ENCODE measurements at places on chromosomes 13 and 19.

DNA sequence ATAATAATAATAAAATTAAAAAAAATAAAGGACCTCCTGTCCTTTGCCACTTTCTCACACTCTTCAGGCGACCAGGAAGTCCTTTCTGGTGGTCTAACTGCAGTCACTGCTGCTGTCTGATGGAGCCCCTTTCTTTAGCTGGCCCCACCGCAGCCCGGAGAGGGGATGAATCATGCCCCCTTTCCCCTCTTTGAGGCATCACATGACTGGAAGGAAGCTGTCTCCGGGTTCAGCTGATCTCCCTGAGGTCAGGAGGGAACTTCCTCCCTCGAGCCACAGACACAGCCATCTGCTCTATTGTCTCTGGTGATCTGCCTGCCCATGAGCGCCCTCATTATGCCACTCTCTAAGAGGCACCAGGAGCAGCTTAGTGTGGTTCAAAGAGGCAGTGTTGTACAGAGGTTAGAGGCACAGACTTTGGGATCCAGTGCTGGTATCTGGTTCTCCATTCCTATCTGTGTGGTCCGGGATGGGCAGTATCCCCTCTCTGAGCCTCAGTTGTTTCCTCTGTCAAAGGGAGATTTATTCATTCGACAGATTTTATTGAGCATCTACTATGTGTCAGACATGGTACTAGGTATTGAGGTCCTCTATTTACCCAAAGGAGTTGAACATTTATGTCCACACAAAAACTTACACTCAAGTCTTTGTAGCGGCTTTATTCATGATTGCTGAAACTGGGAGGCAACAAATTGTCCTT is 30.0 kb downstream of the VAV1 start:
- DNase-seq: no peak

DNA sequence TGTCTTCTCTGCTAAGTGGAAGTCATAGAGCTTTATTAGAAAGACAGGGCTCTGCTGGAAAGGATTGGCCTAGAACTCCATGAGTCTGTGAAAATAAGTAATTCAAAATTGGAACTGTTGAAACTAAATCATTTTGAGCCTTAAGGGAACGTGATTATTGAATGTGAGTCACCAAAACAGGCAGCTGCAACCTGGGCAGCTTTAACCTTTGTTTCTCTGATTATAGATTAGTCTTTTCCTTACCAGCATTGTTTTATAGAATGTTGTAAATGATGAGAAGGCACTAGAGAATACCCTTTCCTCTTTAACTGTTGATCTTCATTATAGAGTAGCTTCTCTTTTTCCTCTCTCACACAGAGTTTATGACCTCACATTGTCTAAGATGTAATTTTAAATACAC is 638.8 kb upstream of the SLITRK6 start:
- no peak for DNase-seq

- no peak for DNase-seq
Measured at GRCh38 chr19:55494172-55494761, 6.0 kb downstream of the SSC5D start.

DNA sequence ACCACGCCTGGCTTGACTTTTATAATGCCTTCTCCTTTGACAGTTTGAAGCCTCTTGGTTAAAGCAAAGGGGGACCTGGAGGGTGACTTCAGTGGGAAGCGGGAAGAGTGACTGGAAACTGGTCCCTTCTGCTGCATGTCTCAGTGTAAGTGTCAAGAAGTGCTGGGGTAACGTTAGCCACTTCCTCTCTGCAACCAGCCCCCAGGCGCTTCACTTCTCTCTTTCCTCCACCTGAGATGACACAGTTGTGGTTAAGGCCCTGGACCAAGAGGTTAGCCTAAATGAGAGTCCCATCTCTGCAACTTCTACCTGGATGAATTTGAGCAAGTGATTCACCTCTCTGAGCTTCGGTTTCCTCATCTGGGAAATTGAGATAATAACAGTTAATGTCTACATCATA is 16.3 kb downstream of the LEUTX start:
- DNase-seq: no peak
